ENCODE measurements at places on chromosomes 2 and 18. TPM values are rescaled to one million over a fixed set of nuclear protein-coding genes. Genes with fewer than 3 reads are reported as not detected.

The ACKR3 gene
- total RNA-seq: 13.3 TPM

The DHRS9 gene
- total RNA-seq: 29.2 TPM

The DPP4 gene
- 64.8 TPM for total RNA-seq

The FEV gene
- total RNA-seq: not detected

The ANKRD53 gene
- under 0.01 TPM for total RNA-seq

The DSC2 gene
- total RNA-seq: 1.1 TPM

The SERPINB2 gene
- total RNA-seq: not detected

The TMEM163 gene
- total RNA-seq: 1.3 TPM

The ANKRD30B gene
- total RNA-seq: not detected

The SERPINB13 gene
- total RNA-seq: not detected

The FBXO48 gene
- total RNA-seq: 0.49 TPM

The TUBA3D gene
- not detected for total RNA-seq

The RIT2 gene
- total RNA-seq: not detected

The REG3A gene
- not detected for total RNA-seq

The MARCO gene
- total RNA-seq: not detected

The MC5R gene
- not detected for total RNA-seq

The NAT8 gene
- total RNA-seq: not detected

The DLGAP1 gene
- 0.65 TPM for total RNA-seq

The HNMT gene
- total RNA-seq: 19.8 TPM

The CRYGD gene
- not detected for total RNA-seq

The ZSWIM2 gene
- total RNA-seq: not detected

The IL18R1 gene
- total RNA-seq: 4.5 TPM

The WNT6 gene
- total RNA-seq: not detected

The ASIC4 gene
- not detected for total RNA-seq

The IL36RN gene
- total RNA-seq: not detected

The NLRC4 gene
- not detected for total RNA-seq

The KCNK3 gene
- under 0.01 TPM for total RNA-seq

The LAMA3 gene
- total RNA-seq: 1.8 TPM

The ATP6V1B1 gene
- total RNA-seq: 1.1 TPM

The ADGRF3 gene
- not detected for total RNA-seq

The CERS6 gene
- 21.7 TPM for total RNA-seq

The B4GALT6 gene
- total RNA-seq: 2.0 TPM

The CFAP221 gene
- not detected for total RNA-seq

The MC2R gene
- total RNA-seq: not detected

The POTEI gene
- not detected for total RNA-seq

The C2orf74 gene
- 2.3 TPM for total RNA-seq

Data from cardiac atrium fibroblast (primary cell).